ENCODE measurements at places on chromosomes 4 and X.

DNA sequence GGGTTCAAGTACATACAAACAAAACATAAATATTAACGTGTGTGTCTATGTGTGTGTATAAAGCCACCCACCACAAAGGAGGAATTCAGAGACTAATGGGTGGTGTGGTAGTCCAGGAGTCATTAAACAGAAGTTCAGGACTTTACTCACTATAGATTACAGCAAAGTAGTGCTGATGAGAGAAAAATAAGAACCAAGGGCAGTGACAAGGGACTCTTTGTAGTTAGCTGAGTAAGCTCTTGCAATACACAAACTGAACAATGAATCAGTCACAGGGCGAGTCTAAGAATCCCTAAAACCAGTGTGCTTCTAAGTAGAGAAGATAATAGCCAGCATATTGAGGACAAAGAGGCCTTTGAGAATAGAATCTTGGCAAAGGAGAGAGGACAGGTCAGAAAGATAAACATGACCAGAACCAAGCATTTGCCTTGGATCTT lies 232.4 kb downstream of the PPP3CA start:
- no peak for DNase-seq

GRCh38 chr4:158189422-158189821 lies 16.6 kb upstream of the GASK1B start:
- DNase-seq, result no peak

DNA sequence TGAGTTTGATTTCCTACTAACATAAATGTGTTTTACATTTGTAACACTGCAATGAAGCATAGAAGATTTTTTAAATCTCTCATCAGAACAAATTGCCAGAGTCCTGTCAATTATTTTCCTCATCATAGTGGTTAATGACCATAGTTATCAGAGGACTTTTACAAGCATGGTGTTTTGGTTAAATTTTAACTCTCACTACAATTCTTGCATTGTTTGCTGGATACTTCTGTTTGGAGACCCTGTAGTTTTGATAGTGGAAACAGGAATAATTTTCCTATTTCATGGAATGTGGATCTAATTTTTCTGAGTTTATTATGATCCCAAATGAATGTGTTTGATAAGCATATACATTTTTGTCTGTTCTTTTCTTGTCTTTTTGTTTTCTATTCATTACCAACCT lies 16.8 kb downstream of the NIPAL1 start:
- no peak for DNase-seq

GRCh38 chr4:122772986-122773385 lies 40.5 kb downstream of the BBS12 start:
- DNase-seq, result no peak

GRCh38 chr4:1310031-1310795 lies 20.5 kb downstream of the MAEA start:
- DNase-seq, result no peak

- DNase-seq, result no peak
Observed at GRCh38 chrX:18793601-18794089, 86.2 kb downstream of the PPEF1 start.

DNA sequence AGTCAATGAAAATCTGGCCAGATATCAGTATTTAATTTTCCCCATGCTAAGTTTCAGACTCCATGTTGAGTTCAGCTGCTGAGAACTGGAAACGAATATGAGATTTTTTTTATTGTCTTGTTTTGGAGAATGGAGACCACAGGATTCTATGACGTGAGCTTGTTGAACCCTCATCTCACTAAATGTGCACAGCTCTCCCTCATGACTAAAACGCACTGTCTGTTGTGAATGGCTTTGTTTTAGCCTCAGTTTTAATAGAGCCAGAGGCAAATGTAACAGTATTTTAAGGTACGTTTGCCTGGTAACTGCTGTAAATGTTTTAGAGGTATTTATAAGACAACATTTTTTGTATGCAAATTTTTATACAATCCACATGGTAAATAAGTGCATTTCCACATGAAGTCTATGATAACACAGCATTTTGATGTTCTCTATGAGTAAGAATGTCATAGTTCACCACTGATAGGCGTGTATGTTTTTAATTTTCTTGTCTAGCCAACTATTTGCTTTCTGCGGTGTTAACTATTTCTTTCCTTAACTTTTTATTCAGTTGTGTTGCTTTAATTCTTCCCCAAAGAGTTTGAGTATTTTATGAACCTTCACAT lies 1159.3 kb upstream of the TENM3 start:
- no peak for DNase-seq

DNA sequence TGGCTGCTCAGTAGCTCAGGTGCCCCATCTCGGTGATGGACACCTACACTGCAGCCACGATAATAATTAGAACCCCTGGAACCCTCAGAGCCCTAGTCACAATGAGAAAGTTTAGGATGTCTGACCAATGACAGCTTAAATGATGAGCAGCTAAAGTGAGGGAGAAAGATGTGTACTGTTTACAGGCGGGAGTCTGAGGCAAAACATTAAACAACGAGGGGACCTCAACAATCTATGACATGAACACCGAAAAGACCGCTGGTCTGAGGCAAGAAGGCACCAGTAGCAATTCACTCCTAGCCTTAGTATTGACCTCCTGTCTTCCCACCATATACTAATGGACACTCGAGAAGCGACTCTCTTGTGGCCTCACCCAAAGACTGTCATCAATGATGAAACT lies 369.5 kb upstream of the SMIM31 start:
- DNase-seq, result no peak

GRCh38 chr4:5893004-5893580 lies at the start of gene CRMP1:
CRMP1 (minus strand) TSS chr4:5893086; CDS start chr4:5892969, 117 bp downstream.
- DNase-seq, result no peak

- DNase-seq, result no peak
Observed at GRCh38 chrX:41449615-41450014, 2.5 kb downstream of the NYX start.

GRCh38 chr4:101104312-101105052 lies 242.8 kb downstream of the PPP3CA start:
- no peak for DNase-seq

DNA sequence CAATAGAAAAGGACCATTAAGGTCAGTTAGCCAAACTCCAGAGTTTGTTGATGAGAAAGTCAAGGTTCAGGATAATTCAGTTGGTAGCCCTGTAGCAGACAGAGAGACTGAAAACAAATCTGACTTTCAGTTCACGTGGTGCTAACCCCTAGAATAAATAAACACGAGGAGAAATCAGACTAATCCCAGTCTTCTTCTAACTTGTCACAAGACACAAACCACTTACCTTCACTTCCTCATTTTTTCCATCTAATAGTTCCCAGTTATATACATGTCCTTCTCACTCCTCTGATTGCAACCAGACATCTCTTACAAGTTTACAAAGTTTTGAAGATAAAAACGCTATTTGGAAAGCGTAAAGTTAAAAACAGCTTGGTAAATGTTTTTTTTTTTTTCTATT lies 7.7 kb downstream of the TLR7 start:
- no peak for DNase-seq

GRCh38 chr4:41181037-41181436 lies 33.3 kb downstream of the APBB2 start:
- DNase-seq, result no peak

- no peak for DNase-seq
Observed at GRCh38 chr4:116387937-116388474, 697.4 kb downstream of the TRAM1L1 start.

DNA sequence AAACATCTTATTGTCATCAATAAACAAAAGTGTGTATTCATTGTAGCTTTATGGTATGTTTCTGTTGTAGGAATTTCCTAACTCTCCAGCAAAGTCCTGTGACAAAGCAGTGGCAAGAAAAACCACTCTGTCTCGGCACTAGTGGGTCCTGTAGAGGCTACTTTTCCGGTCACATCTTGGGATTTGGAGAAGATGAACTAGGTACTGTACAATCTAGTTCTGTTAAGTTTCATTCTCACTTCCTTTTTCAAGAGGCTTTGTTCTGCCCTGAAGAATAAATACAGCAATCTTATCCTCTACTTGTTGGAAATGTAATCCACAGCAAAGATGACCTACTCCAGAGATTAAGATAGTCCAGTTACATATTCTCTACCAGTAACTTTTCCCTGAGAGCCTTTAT lies 69.3 kb downstream of the HHIP start:
- no peak for DNase-seq

GRCh38 chr4:125891597-125892258 lies 577.0 kb downstream of the FAT4 start:
- DNase-seq, result no peak

- DNase-seq, result no peak
Observed at GRCh38 chr4:13877626-13878025, 250.1 kb upstream of the BOD1L1 start.

GRCh38 chr4:70326052-70326451 lies 8.7 kb upstream of the CABS1 start:
- DNase-seq, result no peak

- no peak for DNase-seq
Observed at GRCh38 chr4:169791527-169792156, 33.9 kb upstream of the HPF1 start.

- DNase-seq, result no peak
Observed at GRCh38 chr4:83241132-83241531, 43.5 kb downstream of the COQ2 start.

- DNase-seq, result no peak
Observed at GRCh38 chr4:98779088-98779487, 120.7 kb upstream of the TSPAN5 start.

- no peak for DNase-seq
Observed at GRCh38 chrX:110321081-110321480, 3.2 kb upstream of the AMMECR1 start.

DNA sequence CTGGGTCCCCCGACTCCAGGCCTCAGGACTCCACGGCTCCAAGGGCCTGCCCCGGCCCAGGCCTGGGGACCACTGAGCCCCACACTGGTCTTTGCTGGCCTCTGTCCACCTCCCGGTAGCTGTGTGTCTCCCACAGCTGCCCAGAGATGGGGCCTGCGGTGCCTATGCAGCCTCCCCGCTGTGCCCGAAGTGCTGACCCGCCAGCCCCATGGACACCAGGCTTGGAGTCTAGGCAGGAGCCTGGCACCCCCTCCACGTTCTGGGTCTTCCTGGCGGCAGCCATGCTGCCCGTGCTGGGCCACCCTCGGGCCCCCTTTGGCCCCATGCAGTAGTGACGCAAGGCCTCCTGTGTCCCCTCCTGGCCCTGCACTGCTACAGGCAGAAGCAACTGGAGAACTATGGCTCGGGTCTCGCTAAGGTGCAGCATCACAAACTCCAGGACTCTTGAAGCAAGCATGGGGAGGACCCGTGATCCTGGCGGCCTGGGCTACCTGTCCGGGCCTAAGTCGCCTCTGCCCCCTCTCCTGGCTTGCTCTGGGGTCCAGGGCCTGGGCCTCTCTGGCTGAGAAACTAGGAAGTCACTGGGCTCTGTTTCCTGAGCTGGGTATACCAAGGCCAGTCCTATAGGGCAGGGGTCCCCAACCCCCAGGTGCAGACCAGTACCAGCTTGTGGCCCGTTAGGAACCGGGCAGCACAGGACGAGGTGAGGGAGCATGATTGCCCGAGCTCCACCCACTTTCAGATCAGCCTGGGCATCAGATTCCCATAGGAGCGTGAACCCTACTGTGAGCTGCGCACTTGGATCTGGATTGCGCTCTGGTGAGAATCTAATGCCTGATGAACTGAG lies 917 bp downstream of the MYL5 start:
- no peak for DNase-seq

DNA sequence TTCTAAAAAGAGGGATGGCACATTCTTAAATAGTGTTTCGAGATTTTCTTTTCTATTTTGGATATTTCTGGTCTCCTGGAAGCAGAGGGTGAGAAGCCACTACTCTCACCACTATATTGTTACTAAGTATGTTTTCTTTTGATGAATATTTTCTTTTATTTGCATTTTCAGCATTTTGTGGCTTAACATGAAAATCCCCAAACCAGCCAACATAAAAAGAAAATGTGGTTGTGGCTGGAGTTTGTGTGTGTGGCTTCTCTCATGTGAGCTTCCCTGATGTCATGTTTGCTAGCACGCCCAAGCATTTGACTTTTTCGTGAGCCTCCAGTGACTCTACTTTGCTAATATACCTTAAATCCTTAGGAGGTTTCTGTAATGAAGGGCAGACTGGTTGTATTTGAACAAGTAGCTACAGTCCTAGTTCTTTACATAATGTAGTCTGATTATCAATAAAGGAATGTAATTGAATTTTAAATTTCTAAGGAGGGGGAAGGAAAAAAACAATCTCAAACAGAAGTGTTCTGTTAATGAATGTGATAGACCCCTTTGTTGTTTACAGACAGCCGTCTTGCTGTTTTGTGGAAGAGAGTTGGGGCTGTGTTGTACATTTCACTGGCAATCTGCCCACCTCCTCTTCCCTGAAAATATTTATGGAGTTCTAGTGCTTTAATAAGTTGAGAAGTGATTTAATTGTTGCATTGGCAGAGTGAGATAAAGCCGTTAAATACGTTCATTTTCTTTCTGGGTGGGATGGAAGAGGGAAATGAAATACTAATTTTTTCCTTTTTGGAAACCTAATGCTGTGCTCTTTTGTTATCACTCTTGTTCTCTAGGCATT lies 114.6 kb downstream of the ARHGAP10 start:
- no peak for DNase-seq

DNA sequence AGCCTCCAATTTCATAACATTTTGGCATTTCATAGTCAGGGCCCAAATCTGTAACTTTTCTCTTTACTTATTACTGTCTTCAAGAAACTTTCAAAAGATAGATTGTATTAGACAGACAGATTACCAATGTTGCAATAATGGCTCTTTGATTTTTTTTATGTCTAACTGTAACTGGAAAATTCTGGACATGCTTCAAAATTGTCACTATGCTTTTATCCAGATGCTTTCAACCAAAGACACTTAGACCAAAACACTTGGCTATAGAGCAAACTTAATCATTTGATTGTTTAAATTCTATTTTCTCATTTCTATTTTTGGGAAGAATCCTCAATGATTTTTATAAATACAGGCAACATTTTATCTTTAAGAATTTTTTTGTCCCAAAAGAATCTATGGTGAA lies 10.4 kb downstream of the ZXDA start:
- DNase-seq, result no peak

DNA sequence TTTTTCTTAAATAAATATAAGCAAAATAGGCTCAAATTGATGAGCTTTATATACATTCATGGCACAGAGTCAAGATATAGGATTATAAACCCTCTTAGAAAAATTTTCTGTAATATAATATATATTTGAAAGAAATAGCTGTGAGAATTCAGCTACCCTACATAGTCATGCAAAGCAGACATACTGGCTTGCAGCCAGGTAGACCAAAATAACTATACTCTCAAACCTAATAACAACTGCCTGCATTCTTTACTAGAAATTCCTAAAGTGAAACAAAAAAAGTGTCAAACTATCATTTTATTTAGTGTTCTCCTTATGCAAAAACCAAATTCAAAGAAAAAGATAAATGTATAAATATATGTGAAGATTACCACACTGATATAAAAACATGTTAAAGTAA lies 1390.2 kb downstream of the C4orf33 start:
- no peak for DNase-seq

DNA sequence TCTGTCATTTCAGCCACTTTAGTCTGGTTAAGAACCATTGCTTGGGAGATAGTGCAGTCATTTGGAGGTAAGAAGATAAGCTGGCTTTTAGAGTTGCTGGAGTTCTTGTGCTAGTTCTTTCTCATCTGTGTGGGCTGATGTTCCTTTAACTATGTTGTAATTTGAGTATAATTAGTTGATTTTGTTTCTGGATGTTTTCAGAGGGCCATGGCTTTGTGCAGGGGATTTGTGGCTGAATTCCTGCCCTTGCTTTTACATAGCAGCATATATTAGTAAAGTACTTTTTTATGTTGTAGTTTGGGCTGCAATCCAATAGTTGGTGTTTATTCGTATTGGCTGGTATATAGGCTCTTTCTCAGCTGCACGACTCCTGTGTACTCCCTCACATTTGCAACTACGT lies 339.6 kb downstream of the ANKRD50 start:
- DNase-seq, result no peak

Measured in T-cell (primary cell).